Stomach (tissue), 19 donors: ENCODE measurements at places on chromosomes 13 and 19. TPM values are rescaled to one million over a fixed set of nuclear protein-coding genes. Genes with fewer than 3 reads are reported as not detected.

GRCh38 chr13:40028446-40028845, 373.0 kb downstream of the COG6 start:
- H3K27me3 ChIP-seq = no peaks in the 10 kb centered on the region
- H3K36me3 ChIP-seq = no peaks in the 10 kb centered on the region
- DNase-seq = no peak
- no peak overlapping the region for H3K4me3 ChIP-seq
- H3K4me1 ChIP-seq = no peaks in the 10 kb centered on the region
- no peak overlapping the region for H3K27ac ChIP-seq

GRCh38 chr19:32877323-32877912, 7.9 kb upstream of the SLC7A9 start:
- H3K4me1 ChIP-seq = no peaks in the 10 kb centered on the region
- DNase-seq = peak; percentile 18
- H3K4me3 ChIP-seq = no peak overlapping the region
- H3K27me3 ChIP-seq = no peaks in the 10 kb centered on the region

- H3K27ac ChIP-seq = no peak overlapping the region
- H3K27me3 ChIP-seq = no peaks in the 10 kb centered on the region
- H3K36me3 ChIP-seq = no peaks in the 10 kb centered on the region
- no peak overlapping the region for H3K4me3 ChIP-seq
- no peaks in the 10 kb centered on the region for H3K4me1 ChIP-seq
- no peak for DNase-seq
These were observed 11.1 kb upstream of the ENOX1 start for GRCh38 chr13:43797869-43798268.

GRCh38 chr19:32599736-32600157, 18.8 kb downstream of the PDCD5 start:
- H3K27me3 ChIP-seq = no peaks in the 10 kb centered on the region
- DNase-seq = peak; percentile 79
- H3K4me1 ChIP-seq = no peaks in the 10 kb centered on the region
- H3K36me3 ChIP-seq = peaks cover 94% of the 10 kb centered on the region
- no peak overlapping the region for H3K4me3 ChIP-seq
- H3K27ac ChIP-seq = no peak overlapping the region

GRCh38 chr19:15287496-15287895, 44.8 kb downstream of the BRD4 start:
- no peaks in the 10 kb centered on the region for H3K36me3 ChIP-seq
- no peaks in the 10 kb centered on the region for H3K27me3 ChIP-seq
- no peak overlapping the region for H3K4me3 ChIP-seq
- peaks cover 90% of the 10 kb centered on the region for H3K4me1 ChIP-seq
- no peak overlapping the region for H3K27ac ChIP-seq

- H3K36me3 ChIP-seq = no peaks in the 10 kb centered on the region
- H3K4me1 ChIP-seq = no peaks in the 10 kb centered on the region
- H3K27ac ChIP-seq = no peak overlapping the region
- no peak overlapping the region for H3K4me3 ChIP-seq
- H3K27me3 ChIP-seq = peaks cover 8% of the 10 kb centered on the region
These were observed 816.6 kb downstream of the UQCRFS1 start for GRCh38 chr19:28396287-28396831.

DNA sequence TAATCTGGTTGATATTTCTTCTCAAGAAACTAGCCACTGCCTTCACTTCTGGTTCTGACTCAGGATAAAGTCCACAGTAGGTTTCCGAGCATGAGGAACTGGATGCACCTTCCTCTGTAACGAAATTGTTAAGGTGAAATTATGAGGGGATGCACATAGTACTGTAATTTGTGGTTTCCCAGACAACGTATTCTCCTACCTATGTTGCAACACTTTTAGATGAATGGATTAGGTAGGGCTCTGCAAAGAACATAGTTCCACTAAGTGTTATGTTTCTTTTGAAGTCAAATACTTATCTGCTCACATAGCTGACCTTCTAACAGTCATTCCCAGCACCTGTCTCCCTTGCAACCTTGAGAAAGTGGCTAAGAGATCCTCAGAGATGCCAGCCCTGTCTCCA, 5.7 kb upstream of the ZC3H13 start:
- no peaks in the 10 kb centered on the region for H3K4me1 ChIP-seq
- H3K4me3 ChIP-seq = no peak overlapping the region
- no peak for DNase-seq
- no peaks in the 10 kb centered on the region for H3K36me3 ChIP-seq
- H3K27ac ChIP-seq = no peak overlapping the region
- H3K27me3 ChIP-seq = no peaks in the 10 kb centered on the region

- H3K4me1 ChIP-seq = no peaks in the 10 kb centered on the region
- H3K27me3 ChIP-seq = no peaks in the 10 kb centered on the region
- peak; percentile 81 for DNase-seq
- no peak overlapping the region for H3K4me3 ChIP-seq
- no peak overlapping the region for H3K27ac ChIP-seq
- H3K36me3 ChIP-seq = no peaks in the 10 kb centered on the region
These were observed 12.4 kb downstream of the TMEM143 start for GRCh38 chr19:48351341-48351752.

DNA sequence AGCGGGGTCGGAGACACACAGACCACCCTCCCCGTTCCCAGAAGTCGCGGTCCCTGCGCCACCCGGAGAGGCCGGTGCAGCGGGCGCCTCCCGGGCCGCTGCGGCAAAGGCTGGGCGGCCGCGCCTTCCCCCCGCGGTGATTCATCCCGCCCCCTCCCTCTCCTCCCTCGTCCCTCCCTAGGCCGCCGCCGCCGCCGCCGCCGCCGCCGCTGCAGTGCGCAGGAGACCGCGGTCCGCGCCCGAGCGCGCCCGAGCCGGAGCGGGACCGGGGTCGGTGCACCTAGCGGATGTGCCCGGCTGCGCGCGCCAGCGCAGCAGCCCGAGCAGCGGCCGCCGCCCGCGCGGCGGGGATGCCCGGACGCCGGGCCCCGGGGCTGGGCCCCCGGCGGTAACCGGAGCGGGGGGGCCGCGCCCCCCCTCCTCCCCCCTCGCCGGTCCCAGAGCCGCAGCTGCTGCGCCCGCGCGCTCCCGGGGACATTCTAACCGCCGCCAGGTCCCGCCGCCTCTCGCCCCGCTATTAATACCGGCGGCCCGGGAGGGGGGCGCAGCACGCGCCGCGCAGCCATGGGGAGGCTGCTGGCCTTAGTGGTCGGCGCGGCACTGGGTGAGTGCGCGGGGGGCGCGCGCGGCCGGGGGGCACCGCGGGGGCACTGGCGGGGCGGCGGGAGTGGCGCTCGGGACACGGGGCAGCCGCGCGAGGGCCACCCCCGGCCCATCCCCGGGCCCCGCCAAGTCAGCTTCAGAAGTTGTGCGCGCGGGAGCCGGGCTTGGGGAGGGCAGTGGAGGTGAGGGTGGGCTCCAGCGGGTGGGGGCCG, at the start of gene SCN1B:
TSS of gene SCN1B (plus strand) at position 214 of the 815 bp plus-strand sequence. CDS start at position 565, 351 bp downstream.
- no peaks in the 10 kb centered on the region for H3K27me3 ChIP-seq
- H3K4me1 ChIP-seq = peaks cover 13% of the 10 kb centered on the region
- peaks cover 38% of the 10 kb centered on the region for H3K36me3 ChIP-seq
- DNase-seq = peak; percentile 62

GRCh38 chr13:23715092-23715761, 145.0 kb downstream of the TNFRSF19 start:
- H3K27ac ChIP-seq = no peak overlapping the region
- H3K4me1 ChIP-seq = no peaks in the 10 kb centered on the region
- H3K27me3 ChIP-seq = no peaks in the 10 kb centered on the region
- H3K36me3 ChIP-seq = no peaks in the 10 kb centered on the region

- no peaks in the 10 kb centered on the region for H3K36me3 ChIP-seq
- H3K4me3 ChIP-seq = no peak overlapping the region
- H3K27me3 ChIP-seq = no peaks in the 10 kb centered on the region
- no peaks in the 10 kb centered on the region for H3K4me1 ChIP-seq
- no peak for DNase-seq
These were observed 9.6 kb upstream of the ZC3H13 start for GRCh38 chr13:46062185-46062584.

- no peaks in the 10 kb centered on the region for H3K36me3 ChIP-seq
- DNase-seq = peak; percentile 56
- no peak overlapping the region for H3K4me3 ChIP-seq
These were observed 299.0 kb downstream of the ITGBL1 start for GRCh38 chr13:101751488-101751887.

DNA sequence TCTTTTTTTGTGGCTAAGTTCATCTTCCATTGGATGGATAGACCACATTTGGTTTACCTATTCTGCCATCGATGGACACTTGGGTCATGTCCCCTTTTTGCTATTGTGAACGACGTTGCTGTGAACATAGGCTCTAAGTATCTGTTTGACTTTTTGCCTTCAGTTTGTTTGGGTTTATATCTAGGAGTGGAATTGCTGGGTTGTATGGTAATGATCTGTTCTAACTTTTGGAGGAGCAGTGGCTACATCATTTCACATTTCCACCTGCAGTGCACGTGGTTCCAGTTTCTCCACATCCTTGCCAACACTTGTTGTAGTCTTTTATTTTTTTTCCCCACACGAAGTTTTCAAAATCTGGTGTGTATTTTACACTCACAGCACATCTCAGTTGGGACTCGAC, 21.7 kb downstream of the BICRA start:
- peaks cover 4% of the 10 kb centered on the region for H3K36me3 ChIP-seq
- H3K4me3 ChIP-seq = no peak overlapping the region
- H3K27ac ChIP-seq = no peak overlapping the region
- H3K4me1 ChIP-seq = peaks cover 4% of the 10 kb centered on the region
- no peak for DNase-seq

- DNase-seq = no peak
- H3K27me3 ChIP-seq = peaks cover 24% of the 10 kb centered on the region
- no peak overlapping the region for H3K4me3 ChIP-seq
- H3K36me3 ChIP-seq = peaks cover 53% of the 10 kb centered on the region
These were observed 2.0 kb upstream of the LPAR2 start for GRCh38 chr19:19630062-19630414.

DNA sequence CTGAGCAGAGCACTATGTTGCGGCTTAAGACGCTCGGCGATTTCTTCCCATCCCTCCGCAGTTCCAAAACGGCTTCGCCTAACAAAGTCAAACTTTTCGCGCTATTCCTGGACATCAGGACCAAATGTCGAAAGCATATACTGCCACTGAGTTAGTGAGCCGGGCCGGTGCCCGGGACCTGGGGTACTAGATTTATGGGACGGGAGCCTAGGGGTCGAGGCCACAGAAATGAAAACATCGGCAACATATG, 699 bp downstream of the RCBTB2 start:
- peak overlapping the region; percentile 98 for H3K27ac ChIP-seq
- peak overlapping the region; percentile 77 for H3K4me3 ChIP-seq
- H3K27me3 ChIP-seq = no peaks in the 10 kb centered on the region
- H3K36me3 ChIP-seq = no peaks in the 10 kb centered on the region
- no peak for DNase-seq

- no peak for DNase-seq
- no peaks in the 10 kb centered on the region for H3K36me3 ChIP-seq
- H3K4me1 ChIP-seq = no peaks in the 10 kb centered on the region
- no peak overlapping the region for H3K4me3 ChIP-seq
- no peak overlapping the region for H3K27ac ChIP-seq
These were observed 1735.6 kb upstream of the SPRY2 start for GRCh38 chr13:82076496-82076895.

DNA sequence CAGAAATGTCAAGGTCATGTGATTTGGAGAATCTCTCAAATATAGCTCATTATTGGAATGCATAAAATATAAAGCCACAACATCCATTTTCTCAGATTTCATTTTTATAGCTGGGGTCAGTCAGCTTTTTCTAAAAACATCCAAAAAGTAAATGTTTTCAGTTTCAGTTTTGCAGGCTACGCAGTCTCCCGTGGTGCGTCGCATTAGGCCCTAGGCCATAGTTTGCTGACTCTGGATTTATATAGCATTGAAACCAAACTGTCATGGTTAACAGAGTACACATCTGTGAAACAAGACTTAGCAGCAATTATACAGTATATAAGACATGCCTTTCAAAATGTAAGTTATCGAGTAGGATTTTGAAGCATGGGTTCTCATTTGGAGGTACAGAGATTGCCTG, 140.0 kb downstream of the IRS2 start:
- H3K27me3 ChIP-seq = no peaks in the 10 kb centered on the region
- H3K4me1 ChIP-seq = no peaks in the 10 kb centered on the region
- H3K4me3 ChIP-seq = no peak overlapping the region
- H3K27ac ChIP-seq = no peak overlapping the region
- DNase-seq = no peak

DNA sequence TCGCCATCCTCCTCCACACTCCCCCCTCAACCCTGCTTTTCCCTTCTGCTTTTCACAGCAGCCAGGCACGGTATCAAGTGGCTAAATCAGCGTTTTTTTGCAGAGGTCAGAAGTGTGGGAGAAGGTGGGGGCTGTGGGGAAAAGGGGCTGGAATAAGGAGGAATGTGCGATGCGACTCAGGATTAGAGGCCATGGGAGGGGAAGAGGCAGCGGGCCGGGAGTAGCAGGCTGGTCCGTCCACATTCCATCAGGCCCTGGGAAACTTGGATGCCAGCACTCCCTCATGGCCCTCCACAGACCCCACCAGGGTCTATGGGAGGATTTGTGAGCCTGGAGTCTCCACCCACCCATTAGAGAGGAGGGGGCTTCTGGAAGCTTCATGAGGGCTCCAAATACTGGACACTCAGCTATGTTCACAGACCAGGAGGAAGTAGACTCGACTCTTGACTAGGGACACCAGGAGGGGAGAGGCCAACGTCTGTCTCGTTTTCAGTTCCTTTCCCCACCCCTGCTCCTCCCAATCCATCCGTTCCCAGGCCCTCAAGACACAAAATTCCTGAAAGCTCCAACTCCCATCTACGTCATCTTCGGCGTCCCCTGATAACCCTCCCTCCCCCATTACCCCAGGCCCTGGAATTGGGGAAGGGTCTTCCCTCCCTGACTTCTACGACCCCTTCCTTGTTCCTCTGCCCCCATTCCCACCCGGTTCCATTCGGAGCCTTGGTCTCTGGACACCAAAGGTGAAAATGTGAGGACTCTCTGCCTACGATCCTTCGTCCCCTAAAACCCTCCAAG, 3.3 kb upstream of the KCNC3 start:
- H3K4me3 ChIP-seq = peak overlapping the region; percentile 40
- peak overlapping the region; percentile 45 for H3K27ac ChIP-seq
- peaks cover 74% of the 10 kb centered on the region for H3K27me3 ChIP-seq
- H3K36me3 ChIP-seq = no peaks in the 10 kb centered on the region
- peaks cover 61% of the 10 kb centered on the region for H3K4me1 ChIP-seq

The ZNF506 gene
- polyA plus RNA-seq = 5.5 TPM

The F10 gene
- polyA plus RNA-seq = 8.0 TPM

The FGF21 gene
- polyA plus RNA-seq = not detected

The CBLC gene
- 23.3 TPM for polyA plus RNA-seq

The SIGLEC11 gene
- polyA plus RNA-seq = 41.0 TPM

The FLT1 gene
- 1.00 TPM for polyA plus RNA-seq

The KLK8 gene
- polyA plus RNA-seq = not detected

The LILRA2 gene
- polyA plus RNA-seq = 2.1 TPM

The ADGRE1 gene
- 0.44 TPM for polyA plus RNA-seq

The MRPL34 gene
- 192 TPM for polyA plus RNA-seq

The MBD3L2 gene
- polyA plus RNA-seq = not detected

The NKPD1 gene
- polyA plus RNA-seq = 0.20 TPM

The MCEMP1 gene
- 9.1 TPM for polyA plus RNA-seq
